Aorta (tissue), 5 donors: ENCODE measurements at places on chromosomes 11 and 22. TPM values are rescaled to one million over a fixed set of nuclear protein-coding genes. Genes with fewer than 3 reads are reported as not detected.
A peak's percentile ranks its signal among the peaks of the same experiment; 100 is the strongest.

DNA sequence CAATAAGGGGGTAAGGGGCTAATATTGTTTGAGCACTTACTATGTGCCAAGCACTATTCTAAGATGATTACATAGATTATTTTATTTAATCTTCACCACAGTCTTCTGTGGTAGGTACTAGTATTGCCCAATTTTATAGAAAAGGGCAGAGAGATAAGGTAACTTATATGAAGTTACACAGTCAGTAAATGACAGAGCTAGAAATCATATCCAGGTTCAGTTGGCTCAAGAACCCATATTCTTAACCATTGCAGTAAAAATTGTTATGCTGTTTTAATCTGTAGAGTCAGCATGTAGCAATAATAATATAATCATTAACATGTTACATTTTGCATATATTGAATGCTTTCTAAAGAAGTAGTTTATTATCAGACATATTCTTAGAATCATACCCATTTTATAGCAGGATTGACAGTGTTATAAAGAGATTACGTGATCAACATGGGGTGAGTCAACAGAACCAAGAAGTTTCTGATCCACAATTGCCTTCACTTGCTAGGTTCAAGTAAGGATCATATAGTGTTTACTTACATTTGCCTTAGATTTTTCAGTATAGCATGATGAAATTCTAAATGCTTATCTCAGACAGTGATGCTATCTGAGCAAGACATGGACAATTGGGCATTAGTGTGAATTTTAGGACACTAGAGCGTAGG is 46.4 kb downstream of the CSTPP1 start:
- DNase-seq = no peak

DNA sequence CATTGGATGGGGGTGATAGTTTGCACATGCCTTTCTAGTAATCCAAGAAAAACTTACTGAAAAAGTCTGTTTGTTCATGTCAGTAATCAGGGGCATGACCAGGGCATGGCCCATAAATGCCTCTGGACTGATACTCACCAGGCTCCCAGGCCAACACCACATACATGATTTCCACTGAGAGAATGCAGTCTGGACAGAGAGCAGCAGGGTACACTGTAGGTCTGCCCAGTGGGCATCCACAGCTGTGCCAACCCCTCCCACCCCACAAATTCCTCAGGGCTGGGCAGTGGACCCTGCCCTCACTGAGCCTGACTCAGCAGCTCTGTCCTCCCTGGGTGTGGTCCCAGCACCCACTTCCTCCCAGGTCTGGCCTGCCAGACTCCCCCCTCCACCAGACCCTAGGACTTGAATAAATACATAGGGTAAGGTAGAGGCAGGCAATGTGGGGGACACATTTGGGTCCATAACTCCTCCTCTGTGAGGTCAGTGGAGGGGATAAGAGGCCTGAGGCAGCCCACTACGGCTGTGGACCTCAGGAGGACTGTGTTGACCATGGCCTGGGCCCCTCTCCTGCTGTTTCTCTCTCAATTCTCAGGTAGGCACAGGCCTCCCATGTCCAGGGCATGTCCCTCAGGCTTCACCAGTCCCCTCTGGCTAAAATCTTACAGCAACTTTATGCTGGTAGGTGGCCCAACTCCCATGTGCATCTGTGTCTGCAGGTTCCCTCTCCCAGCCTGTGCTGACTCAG is 92.2 kb upstream of the TOP3B start:
- no peak for DNase-seq

GRCh38 chr11:113447621-113448315 is 27.4 kb downstream of the DRD2 start:
- DNase-seq = no peak

DNA sequence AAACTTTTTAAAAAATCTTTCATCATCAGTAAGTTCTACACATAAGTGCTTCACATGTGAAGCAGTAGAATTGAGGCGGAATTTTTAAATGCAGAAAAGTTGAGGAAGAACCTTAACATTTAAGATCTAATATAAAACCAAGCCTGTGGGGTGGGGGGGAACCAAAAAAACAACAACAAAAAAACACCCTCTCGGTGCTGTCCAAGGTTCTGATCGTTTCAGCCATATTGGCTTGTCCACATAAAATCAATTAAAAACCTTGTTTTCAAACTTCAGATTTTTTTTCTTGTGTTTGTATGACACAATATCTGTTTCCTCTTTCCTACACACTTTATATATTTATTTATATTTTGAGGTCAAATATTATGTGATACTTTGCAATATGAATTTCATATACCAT is 130.0 kb downstream of the WNT7B start:
- DNase-seq = no peak

DNA sequence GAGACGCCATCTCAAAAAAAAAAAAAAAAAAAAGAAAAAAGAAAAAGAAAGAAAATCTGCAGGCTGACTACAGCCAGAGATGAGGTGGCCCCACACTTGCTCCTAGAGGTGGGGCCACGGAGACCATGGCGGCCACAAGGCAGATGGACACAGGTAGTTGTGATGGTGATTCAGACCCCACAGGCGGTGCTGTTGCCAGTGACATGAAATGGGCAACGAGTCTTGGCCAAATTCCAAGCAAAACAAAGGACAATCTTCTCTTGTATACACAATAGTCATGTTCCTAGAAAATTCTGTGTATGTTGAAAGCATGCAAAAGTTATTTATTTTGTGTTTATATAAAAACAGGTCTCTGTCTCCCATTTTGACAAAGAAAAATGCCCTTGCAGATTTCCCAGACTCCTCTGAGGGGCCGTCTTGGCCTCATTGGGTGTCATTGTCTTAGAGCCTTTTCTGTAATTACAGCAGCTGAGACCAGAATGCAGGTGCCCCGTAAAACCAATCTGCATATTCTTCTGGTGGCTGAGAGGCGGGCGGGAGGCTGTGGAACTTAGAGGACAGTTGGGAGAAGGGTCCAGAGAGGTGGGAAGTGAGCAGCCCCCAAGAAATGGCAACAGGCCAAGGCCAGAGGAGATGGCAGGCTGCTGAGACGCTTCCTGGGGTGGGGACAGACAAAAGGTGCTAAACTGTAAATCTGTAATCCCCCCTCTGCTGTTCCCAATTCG is 22.5 kb upstream of the DAGLA start:
- no peak for DNase-seq

DNA sequence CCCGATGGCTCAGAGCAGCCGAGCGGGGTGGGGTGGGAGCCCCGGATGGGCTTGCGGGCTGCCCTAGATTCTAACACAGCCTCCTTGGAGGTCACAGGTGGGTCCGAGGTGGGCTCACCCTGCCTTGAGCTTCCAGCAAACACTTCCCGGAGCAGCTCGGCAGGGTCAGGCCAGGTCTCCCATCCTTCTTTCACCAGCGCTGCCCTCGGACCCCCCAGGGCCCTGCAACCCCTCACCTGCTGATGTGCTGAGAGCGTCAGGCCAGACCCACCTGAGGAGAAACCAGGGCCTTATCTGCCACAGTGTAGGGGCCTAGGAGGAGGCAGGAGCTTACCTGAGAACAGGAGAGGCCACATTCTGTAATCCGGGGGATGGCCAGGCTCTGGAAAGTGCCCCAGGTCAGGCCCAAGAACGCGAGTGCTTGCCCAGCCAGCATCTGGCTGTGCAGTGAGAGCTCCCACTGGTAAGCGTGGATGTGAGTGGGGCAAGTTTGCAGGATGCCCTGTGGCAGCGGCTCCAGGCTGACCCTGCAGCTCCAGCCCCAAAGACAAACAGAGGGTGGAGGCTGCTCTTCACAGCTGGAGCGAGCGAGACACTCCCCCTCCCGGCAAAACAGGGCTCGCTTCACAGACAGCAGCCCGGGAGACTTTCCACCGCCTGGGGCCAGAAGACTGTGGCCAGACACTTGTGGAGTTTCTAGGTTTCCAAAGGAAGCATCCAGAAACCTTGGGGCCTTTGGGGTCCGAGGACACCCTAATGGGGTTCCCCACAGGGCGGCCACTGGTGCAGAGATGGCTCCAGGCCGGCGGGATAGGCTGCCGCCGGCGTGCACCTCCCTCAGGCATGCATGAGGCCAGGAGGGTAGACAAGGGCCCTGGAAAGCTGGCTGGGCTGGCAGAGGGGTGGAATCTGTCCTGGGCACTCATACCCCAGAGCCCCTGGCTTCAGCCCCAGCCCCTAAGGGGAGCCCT is at the start of gene IL17REL:
IL17REL (minus strand) TSS at position 555 of the 971 bp plus-strand sequence; CDS start at position 436, 119 bp downstream.
- DNase-seq = no peak

GRCh38 chr11:112357488-112357887 is 96.8 kb upstream of the PLET1 start:
- DNase-seq = no peak

DNA sequence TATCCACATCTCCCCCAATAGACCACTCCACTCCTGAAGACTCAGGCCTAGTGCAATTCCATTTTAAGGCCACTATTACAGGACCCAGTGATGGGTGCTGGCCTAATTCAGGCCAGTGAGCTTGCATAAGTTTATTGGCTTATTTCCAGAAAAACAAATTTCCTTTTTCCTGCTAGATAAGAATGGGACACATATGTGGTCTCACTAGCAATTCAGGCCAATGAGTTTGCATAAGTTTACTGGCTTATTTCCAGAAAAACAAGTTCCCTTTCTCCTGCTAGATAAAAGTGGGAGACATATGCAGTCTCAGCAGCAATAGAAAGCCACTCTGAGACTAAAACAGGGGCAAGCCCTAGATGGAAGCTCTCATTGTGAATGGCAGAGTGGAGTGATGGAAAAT is 22.4 kb downstream of the ADM start:
- no peak for DNase-seq

DNA sequence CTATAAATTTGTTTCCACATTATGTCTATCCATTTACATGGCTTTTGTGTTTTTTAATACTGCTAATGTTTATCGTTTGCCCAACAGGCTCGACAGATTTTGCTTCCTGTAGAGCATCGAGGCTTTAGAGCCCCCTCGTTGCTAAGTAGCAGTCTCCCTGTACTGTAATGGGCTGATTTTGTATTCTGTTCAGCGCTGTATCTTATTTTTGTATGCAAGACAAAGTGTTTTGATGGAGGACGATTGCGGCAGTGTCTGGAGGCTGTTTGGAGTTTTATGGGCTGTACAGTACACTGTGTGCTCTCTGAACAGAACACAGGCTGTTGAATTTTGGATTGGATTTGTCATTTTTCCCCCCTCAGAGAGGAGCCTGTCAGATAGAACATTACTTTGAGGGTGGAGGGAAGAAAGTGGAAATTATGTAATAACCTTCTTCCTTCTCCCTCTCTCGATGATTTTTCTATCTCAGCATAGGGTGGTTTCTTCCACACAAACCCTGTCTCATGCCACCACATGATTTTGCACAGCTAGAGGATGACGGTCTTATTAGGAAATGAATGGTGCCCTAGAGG is 104.4 kb downstream of the ZBTB16 start:
- DNase-seq = no peak

- peak; percentile 88 for DNase-seq
Measured at GRCh38 chr11:96155627-96156378, 187.2 kb downstream of the MAML2 start.

- no peak for DNase-seq
Measured at GRCh38 chr11:68213135-68213515, at the start of gene KMT5B. Gene KMT5B, minus strand, starts transcription at chr11:68213296. Its CDS starts 23,220 bp downstream, at chr11:68190076.

DNA sequence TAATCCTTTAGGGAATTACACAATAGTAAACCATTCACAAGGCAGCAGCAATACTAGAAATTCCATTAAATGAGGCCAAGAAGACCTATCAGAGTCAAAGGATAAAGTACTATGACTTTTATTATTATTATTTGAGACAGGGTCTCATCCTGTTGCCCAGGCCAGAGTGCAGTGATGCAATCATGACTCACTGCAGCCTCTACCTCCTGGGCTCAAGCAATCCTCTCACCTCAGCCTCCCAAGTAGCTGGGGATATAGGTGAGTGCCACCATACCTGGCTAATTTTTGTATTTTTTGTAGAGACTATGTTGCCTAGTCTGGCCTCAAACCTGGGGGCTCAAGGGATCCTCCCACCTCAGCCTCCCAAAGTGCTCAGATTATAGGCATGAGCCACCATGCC is 51.8 kb downstream of the TTC28 start:
- DNase-seq = no peak

GRCh38 chr22:20553947-20554741 is 46.7 kb downstream of the MED15 start:
- peak; percentile 61 for DNase-seq

- no peak for DNase-seq
Measured at GRCh38 chr11:79304599-79305212, 136.1 kb downstream of the TENM4 start.

GRCh38 chr11:86116386-86116726 is 47.5 kb upstream of the PICALM start:
- DNase-seq = no peak

DNA sequence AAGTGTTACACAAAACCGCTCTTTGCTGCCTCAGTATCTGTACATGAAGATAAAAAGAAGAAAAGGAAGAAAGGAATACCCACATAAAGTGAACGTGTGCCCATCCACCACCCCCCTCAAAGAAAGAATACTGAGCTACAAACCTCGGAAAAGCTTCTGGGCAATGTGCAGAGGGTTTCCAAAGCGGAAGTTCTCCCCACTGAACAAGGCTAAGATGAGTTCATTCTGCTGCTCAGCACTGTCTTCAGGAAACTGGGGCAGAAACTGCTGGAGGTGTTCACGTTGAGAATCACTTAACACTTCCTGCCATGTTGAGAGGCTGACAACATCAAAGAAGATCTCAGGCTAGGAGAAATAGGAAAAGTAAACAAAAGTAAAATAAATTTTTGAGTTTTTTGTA is 6.9 kb downstream of the NFRKB start:
- DNase-seq = no peak

- DNase-seq = no peak
Measured at GRCh38 chr22:21703684-21704316, 31.8 kb downstream of the YPEL1 start.

DNA sequence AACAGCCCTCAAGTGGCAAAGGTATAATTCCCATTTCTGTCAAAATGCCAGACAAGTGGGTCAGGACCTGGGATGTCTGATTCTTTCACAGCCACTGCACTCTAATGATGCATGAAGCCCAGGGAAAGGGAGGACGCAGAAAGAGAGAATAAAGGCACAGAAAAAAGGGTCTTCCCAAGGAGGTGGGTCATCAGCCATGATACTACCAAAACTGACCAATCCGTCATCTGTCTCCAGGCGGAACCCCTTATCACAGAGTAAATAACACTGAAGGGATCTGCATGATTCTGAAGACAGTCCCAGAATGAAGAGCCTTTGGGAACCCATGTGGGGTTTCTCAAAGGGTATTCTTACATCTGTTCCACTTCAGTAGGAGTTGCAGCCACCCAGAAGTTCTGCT is 73.8 kb upstream of the OPCML start:
- DNase-seq = no peak

- DNase-seq = no peak
Measured at GRCh38 chr11:86802601-86803051, 2.3 kb downstream of the PRSS23 start.

- DNase-seq = no peak
Measured at GRCh38 chr11:109249597-109249996, 172.4 kb upstream of the C11orf87 start.

CNTF gene
- total RNA-seq = 3.1 TPM

SLC5A4 gene
- total RNA-seq = 2.9 TPM

UCP3 gene
- total RNA-seq = 2.6 TPM

USP2 gene
- 3.0 TPM for total RNA-seq
